Fibroblast of lung (primary cell): ENCODE measurements at places on chromosomes 2 and 18. TPM values are rescaled to one million over a fixed set of nuclear protein-coding genes. Genes with fewer than 3 reads are reported as not detected.

OBSL1 gene
- 28.7 and 34.4 TPM in 2 replicates for total RNA-seq

NOSTRIN gene
- total RNA-seq: 0.50 TPM in 1 of 2 replicates, not detected in the other

PER2 gene
- 2.1 and 4.6 TPM in 2 replicates for total RNA-seq

SCN3A gene
- 0.26 and 0.33 TPM in 2 replicates for total RNA-seq

DNA sequence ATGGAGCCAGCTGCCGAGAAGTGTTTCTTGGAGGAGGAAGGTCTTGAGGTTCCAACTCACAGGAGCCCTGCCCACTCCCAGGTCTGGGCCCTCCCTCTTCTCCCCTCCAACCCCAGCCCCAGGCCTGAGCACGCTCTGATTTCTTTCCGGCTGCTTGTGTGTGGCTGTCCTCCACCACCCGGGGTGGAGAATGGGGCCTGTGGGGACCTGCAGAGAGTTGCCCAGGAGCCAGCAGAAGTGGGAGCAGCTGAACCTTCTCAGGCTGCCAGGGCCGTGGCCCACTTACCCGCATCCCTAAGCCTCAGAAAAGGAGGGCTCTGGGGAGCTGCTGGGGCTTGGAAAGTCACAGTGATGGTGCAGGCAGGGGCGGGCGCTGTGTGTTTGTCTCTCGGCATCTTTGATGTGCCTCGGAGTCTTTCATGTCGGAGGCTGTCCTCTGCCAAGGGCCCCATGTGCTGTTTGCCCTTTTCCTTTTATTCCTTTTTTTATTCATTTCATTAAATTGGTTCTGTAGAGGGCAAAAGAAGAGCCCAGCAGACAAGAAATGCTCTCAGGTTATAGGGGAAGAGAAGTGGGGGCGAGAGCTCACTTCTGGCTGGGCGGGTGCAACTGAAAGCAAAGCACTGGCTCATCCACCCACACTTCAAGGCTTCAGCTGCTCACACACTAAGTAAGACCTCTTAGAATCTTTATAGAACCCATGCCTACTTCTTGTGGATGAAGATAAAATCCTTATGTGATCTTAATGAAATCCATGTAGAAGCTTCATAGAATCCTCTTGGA, 52.5 kb downstream of the SDC1 start:
- H3K36me3 ChIP-seq: no peaks in the 10 kb centered on the region
- H3K27me3 ChIP-seq: no peaks in the 10 kb centered on the region
- no peak for DNase-seq
- no peaks in the 10 kb centered on the region for H3K4me1 ChIP-seq
- H3K27ac ChIP-seq: no peak overlapping the region

- DNase-seq: peak; percentile 30
- H3K4me3 ChIP-seq: no peak overlapping the region
- no peaks in the 10 kb centered on the region for H3K4me1 ChIP-seq
- H3K27me3 ChIP-seq: no peaks in the 10 kb centered on the region
- H3K27ac ChIP-seq: no peak overlapping the region
Measured at GRCh38 chr2:205358351-205358815, 323.9 kb upstream of the NRP2 start.

DNA sequence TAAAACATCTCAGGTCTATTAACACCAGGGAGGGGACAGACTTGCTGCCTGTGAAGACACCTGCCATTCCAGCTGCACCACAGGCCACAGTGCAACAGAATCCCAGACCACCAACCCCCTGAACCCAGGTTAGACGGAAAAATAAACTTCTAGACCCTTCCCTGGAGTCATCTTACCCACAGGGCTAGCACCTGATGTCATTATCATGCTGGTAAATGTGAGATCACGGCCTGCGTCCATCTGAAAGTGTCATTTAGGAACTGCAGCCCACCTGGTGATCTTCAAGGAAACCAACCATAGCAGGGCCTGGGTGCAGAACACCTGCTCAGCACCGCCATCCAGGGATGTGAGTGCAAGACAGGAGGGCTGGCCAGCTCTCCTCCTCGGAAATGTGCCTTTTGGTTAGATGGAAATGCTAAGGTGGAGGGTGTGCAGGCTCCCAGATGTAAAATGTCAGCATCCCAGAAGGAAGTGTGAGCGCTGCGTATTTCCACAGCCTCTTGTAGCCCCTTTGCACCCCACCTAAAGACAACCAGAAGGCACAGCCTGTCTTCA, 80.8 kb downstream of the PTGR3 start:
- H3K36me3 ChIP-seq: no peaks in the 10 kb centered on the region
- no peak for DNase-seq
- no peak overlapping the region for H3K27ac ChIP-seq
- H3K27me3 ChIP-seq: no peaks in the 10 kb centered on the region
- no peak overlapping the region for H3K4me3 ChIP-seq

GRCh38 chr2:186032102-186032738, 293.6 kb downstream of the FSIP2 start:
- no peak overlapping the region for H3K4me3 ChIP-seq
- DNase-seq: no peak
- H3K27me3 ChIP-seq: no peaks in the 10 kb centered on the region
- H3K4me1 ChIP-seq: no peaks in the 10 kb centered on the region

GRCh38 chr18:14029512-14029911, 102.7 kb downstream of the ZNF519 start:
- no peaks in the 10 kb centered on the region for H3K4me1 ChIP-seq
- H3K4me3 ChIP-seq: no peak overlapping the region
- H3K27ac ChIP-seq: no peak overlapping the region
- no peak for DNase-seq
- H3K27me3 ChIP-seq: no peaks in the 10 kb centered on the region

DNA sequence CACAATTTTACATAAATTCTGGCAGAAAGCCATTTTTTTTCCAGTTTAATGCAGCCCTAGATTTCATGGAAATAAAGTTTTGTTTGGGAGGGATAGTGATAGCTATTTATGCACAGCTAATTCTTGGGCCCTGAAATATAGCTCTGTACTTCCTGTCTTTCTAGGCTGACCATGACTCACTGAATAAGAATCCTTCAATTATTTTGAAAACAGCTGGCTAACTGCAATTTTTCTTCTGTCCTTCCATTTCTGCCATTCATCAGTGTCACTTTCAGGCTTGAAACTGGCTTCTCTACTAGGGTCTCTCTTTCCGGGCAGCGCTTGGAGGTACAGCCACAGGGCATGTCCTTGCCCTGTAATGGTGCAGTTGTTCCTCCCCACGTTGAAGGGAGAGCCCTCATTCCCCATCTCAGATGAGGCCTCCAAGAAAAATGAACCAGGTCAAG, 97.1 kb upstream of the TMEM178A start:
- peaks cover 9% of the 10 kb centered on the region for H3K4me1 ChIP-seq
- no peaks in the 10 kb centered on the region for H3K36me3 ChIP-seq
- no peak overlapping the region for H3K27ac ChIP-seq
- peak; percentile 90 for DNase-seq
- H3K27me3 ChIP-seq: no peaks in the 10 kb centered on the region

- no peak for DNase-seq
- H3K27ac ChIP-seq: no peak overlapping the region
- H3K27me3 ChIP-seq: peaks cover 2% of the 10 kb centered on the region
- no peaks in the 10 kb centered on the region for H3K36me3 ChIP-seq
Measured at GRCh38 chr18:23094411-23095190, 40.7 kb upstream of the CABLES1 start.
